ENCODE measurements at places on chromosomes 7 and 10. TPM values are rescaled to one million over a fixed set of nuclear protein-coding genes. Genes with fewer than 3 reads are reported as not detected.

DNA sequence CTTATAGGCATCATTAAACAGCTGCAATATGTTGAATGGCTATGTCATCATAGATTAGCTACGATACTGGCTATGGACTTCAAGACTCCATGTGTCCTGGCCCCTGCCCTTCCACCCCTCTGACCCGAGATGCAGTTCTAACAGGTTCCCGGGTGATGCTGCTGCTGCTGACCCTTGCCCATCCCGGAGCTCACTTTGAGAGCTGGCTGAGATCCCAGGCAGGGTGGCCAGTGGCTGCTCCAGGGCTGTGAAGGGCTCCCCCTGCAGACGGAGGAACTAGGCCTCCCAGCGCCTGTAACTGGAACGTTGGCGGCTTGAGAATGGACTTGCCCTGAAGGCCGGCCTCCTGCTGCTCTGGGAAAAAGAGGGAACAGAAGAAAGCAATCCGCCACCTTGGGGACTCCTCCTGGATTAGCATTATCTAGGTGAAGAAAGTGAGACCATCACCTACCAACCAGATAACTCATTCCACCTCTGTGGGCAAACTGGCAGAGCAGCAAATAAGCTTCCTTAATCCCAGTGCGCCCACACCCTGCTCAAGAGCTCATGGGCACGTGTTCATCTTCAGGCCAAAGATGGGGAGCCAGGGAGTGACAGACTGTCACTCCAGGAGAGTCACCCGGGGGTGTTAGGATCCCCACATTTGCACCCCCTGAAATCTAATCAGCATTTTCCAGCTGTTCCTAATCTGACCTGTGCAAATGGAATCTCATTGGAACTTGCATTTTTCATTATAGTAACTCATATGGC, 56.8 kb downstream of the PARP12 start:
- DNase-seq, result peak; percentile 93

DNA sequence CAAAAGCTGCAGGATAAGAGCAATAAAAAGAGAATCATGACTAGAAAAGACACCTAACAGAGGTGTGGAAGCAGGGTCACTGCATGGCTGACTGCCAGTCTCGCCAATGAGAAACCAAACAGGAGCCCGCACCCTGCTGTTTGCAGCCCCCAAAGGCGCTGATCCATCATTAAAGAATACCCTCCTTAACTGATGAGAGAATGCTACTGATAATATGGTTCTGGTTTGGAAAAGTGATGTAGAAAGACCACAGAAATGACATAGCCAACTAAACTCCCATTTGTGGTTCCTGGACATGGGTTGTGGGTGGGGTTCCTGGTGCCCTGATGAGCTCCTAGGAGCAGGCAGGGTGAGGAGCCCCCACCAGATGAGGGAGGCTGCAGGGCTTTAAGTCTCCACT, 207.4 kb downstream of the TNS3 start:
- DNase-seq, result no peak

DNA sequence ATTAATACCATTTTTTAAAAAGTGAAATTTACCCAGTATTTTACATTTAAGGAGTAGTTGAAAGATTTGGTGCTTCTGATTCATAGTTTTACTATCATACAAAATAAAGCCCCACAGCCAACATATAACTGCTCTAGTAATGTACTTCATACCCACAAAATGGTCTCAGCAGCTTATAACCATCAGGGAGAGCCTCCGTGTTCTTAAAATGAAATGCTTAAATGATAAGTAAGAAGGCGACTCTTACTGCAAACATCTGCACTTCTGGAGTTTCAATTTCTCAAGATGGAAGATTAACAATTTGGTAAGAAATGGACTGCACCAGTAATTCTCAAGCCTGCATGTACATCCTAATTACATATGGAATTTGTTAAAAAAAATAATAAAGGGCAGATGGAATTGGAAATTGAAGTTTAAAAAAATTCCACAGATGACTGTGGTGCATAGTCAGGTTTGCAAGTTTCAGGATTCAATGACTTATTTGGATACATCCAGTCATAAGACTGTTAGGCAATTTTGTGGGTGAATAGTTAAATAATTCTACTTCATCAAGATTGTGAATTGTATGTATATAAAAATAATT, 461.0 kb downstream of the KIF20B start:
- no peak for DNase-seq

GRCh38 chr10:127996586-127996985, 89.7 kb downstream of the PTPRE start:
- DNase-seq, result no peak

- no peak for DNase-seq
Observed at GRCh38 chr10:36283827-36284226, 641.7 kb upstream of the FZD8 start.

DNA sequence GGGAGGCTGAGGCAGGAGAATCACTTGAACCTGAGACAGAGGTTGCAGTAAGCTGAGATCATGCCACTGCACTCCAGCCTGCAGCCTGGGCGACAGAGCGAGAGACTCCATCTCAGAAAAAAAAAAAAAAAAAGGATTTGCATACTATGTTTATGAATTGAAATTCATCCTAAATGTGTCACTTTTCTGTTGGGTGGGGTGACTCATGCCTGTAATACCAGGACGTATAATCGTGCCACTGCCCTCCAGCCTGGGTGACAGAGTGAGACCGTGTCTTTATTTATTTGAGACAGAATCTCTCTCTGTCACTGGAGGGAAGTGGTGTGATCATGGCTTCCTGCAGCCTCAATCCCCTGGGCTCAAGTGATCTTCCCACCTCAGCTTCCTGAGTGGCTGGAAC, 5.8 kb downstream of the ZNF212 start:
- no peak for DNase-seq

DNA sequence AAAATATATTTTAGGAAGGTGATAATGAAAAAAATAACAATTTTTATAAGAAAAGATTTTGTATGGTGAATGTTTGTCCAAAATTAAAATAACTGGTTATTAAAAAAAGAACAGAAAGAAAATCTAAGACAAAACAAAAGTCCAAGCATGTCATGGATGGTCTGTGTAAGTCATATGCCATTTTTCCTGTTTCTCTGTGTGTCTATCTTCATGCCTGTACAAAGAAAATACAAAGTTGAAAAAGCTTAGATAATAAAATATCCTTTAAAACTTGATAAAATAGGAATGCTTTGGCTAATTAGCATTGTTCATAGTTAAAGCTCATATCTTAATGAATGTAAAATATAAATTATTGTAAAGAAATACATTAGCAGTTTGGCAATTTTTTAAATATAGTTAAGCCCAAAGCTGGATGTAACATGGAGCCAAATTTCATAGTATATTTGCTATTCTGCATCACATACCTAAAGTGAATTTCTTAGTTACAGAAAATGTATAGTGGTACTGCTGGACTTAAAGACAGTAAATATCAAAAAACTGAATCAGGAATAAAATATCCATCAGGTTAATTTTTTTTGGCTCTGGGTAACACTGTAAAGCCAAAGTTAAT, 661.1 kb downstream of the PCDH15 start:
- no peak for DNase-seq

DNA sequence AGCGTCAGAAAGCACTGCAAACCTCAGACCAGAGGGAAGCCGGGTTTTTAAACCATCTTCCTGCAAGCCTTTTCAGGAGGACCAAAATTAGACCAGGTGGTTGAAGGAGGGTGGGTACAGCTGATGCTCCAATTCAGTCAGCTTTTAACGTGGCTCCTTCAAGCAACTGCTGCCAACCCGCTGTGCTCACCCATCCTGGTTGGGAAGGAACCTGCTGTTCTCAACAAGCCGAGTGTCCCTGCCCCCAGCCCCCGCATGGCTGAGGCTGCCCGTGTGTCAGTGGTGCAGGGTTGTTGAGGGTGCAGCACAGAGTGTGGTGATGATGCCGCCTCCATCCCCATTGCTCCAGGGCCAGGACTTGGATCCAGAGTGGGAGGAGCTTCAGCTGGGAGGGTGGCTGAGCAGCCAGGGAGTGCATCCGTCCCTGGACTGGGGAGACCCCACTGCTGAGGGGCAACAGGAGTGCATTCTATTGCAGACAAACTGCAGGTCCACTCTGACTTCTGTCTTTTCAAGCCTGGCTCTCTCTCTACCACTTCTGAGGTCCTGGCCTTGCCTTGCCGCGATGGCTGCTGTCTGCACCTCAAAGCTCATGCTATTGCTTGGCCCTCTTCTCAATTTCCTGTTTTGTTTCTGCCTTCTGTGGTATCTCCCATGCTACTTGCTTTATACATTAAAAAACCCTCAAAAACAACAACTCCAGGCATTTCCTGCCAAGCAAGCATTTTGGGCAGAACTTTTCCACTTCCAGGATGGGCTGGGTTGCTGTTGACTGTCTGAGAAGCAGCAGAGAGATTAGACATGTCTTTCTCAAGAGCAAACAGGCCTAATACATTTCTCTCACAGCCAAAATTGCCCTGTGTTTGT, 134.7 kb downstream of the DNAJB6 start:
- peak; percentile 34 for DNase-seq

- DNase-seq, result no peak
Observed at GRCh38 chr7:27203964-27204594, 4.2 kb upstream of the HOXA13 start.

GRCh38 chr7:95330204-95330960, 6.0 kb upstream of the PON1 start:
- DNase-seq, result no peak

GRCh38 chr10:3950676-3951275, 165.8 kb upstream of the KLF6 start:
- no peak for DNase-seq

DNA sequence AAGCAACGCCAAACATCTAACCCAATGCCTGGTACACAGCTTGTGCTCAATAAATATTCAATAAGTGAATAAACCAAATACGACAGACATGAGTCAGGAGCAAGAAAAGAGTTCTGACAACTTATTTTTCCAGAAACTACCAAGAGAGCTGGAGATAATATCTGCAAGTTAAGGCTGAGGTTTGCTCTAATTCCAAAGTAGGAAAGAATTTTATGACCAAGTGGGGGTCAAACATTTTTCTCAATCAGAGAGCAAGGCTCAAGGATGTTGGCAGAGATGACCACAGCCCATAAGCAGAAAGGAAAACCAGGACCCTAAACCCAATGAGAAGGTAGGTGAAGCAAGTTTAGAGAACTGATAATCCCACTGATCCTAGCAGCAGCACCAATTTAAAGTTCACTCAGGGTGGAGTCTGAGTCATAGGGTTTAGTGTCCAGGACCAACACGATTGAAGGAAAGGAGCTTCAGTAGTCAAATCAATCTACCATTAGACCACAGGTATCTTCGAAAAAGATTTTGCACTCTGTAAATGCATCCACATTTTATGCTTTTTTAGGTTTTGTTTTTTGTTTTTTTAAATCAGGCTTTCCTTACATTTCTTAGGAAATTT, 49.3 kb upstream of the KCNIP2 start:
- DNase-seq, result no peak

DNA sequence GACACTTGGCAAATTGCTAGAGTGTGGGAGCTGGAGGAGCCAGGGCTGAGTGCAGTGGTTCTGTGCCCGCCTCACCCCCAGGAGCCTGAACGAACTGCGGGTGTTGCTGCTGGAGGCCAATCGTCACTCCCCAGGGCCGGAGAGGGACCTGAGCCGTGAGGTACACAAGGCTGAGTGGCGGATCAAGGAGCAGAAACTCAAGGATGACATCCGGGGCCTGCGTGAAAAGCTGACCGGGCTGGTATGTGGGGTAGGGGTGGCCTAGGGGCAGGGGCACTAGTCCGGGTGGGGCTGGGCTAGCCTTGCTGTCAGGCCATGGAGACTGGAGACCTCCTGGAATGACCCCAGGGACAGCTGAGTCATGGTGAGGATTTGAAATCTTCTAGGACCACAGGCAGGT, 56.7 kb upstream of the GTF2IRD1 start:
- no peak for DNase-seq

GRCh38 chr7:55939514-55940123, 12.1 kb upstream of the MRPS17 start:
- no peak for DNase-seq

DNA sequence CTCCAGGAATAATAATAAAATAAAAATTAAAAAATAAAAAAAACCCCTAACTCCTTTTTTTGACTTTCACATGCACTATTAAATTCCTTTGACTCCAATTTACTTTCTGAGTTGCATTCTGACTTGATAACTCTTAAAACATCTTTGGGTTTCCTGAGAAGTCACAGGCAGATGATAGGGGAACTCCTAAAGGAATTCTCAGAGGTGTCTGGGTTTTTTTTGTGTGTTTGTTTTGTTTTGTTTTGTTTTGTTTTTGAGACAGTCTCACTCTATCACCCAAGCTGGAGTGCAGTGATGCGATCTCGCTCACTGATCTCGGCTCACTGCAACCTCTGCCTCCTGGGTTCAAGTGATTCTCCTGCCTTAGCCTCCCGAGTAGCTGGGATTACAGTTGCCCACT, 52.7 kb upstream of the APBB1IP start:
- no peak for DNase-seq

GRCh38 chr10:114223066-114223465, 16.0 kb upstream of the VWA2 start:
- DNase-seq, result no peak

- DNase-seq, result peak; percentile 87
Observed at GRCh38 chr7:27156508-27156898, at the start of gene HOXA7. Gene HOXA7, minus strand, starts transcription at chr7:27156675. Its CDS starts 130 bp downstream, at chr7:27156545.

DNA sequence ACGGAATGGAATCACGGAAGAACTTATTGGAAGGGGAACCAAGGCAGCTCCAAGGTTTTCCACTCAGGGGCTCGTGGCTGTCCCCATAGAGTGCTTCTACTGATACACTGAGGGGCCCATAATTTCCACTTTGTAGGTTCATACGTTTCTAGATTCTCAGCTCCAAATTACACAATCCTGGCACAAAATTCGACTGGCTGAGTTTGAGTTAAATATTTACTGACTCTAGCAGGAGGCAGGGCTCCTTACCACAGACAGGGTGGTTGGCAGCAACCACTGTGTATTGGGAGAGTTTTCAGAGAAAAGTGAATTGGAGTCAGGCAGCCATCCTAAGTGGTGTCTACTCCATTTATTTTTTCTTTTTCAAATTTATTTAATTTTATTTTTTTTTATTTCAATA, 55.4 kb upstream of the SEC61G start:
- no peak for DNase-seq

DNA sequence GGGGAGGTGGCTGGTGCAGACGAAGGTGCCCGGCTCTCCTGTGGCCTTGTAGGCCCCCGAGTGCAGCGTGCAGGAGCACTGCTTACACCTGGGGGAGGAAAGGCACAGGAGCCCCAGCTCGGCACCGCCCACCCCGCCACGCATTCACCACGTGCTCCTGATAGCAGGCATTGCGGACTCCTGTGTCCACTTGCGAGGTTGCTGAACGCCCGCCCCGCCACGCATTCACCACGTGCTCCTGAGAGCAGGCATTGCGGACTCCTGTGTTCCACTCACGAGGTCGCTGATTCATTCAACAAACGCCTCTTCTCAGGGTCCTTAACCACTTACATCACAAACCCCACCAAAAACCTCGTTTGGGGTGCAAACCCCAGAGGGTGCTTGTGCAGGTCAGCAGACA, 13.9 kb downstream of the MICALL2 start:
- DNase-seq, result no peak

GRCh38 chr10:92907280-92907679, 59.0 kb downstream of the EXOC6 start:
- DNase-seq, result no peak

TBX20 gene
- 0.69 TPM for total RNA-seq

DLG5 gene
- total RNA-seq, result 28.2 TPM

KCND2 gene
- total RNA-seq, result 3.4 TPM

BUD31 gene
- 78.9 TPM for total RNA-seq

CADPS2 gene
- total RNA-seq, result 5.9 TPM

AKR1C8 gene
- total RNA-seq, result not detected

GFRA1 gene
- total RNA-seq, result 1.6 TPM

GRK5 gene
- total RNA-seq, result 1.2 TPM

NAT16 gene
- 0.30 TPM for total RNA-seq

CDC14C gene
- 0.07 TPM for total RNA-seq

POLR3A gene
- total RNA-seq, result 14.3 TPM

PNLIPRP1 gene
- total RNA-seq, result not detected

PHYHIPL gene
- total RNA-seq, result not detected

PDZD7 gene
- total RNA-seq, result 5.1 TPM
